Stimulated activated CD4-positive, alpha-beta T cell treated with anti-CD3 and anti-CD28 coated beads, TNF-alpha, amount 100 ng/mL, for 4 hours (primary cell): ENCODE measurements at places on chromosomes 6 and 20.

DNA sequence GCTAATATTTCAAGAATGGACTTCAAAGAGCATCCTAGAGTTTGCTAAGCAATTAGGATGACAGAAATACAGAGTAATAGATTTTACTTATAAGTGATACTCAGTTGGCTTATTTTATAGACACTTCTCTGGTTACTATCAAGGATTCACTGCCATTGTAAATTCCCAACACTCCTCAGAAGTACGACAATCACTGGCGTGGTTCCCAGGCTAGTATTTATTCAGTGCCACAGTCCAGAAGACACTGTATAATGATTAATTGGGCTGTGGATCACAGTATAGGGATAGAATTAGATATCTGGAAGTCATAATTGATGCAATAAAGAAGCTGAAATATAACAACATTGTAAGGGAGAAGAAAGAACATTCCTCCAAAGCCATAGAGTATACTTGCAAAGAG lies 15.7 kb downstream of the MANEA start:
- DNase-seq, result no peak

DNA sequence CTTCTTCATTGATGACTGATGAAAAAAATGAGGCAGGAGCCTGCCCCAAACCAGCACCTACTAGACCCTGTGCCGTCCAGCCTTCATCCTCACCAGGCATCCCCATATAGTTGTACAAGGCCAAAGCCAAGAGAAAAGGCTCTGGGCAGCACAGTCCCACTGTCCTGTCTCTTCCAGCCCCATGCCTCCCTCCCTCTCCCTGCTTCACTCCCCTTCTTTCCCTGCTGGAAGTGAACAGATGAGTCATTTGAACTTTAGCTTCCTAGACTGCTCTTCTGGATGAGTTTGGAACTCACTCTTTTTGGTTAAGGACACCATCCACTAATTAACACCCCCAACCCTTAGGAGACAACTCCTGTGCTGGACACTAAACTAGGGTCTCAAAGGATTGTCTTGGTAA lies 235.2 kb downstream of the LRFN2 start:
- no peak for DNase-seq

- no peak for DNase-seq
These were observed 20.1 kb upstream of the RNGTT start for GRCh38 chr6:88983532-88983931.

DNA sequence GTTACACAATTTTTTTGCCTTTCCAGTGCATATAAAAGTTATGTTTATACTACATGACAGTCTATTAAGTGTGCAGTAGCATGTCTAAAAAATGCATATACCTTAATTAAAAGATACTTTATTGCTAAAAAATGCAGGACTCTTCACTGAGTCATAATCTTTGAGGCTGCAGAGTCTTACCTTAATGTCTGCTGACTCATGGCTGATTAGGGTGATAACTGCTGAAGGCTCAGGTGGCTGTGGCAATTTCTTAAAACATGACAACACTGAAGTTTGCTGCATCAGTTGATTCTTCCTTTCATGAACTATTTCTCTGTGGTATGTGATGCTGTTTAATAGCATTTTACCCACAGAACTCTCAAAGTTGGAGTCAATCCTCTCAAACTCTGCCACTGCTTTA lies 19.1 kb downstream of the ZSCAN23 start:
- no peak for DNase-seq

DNA sequence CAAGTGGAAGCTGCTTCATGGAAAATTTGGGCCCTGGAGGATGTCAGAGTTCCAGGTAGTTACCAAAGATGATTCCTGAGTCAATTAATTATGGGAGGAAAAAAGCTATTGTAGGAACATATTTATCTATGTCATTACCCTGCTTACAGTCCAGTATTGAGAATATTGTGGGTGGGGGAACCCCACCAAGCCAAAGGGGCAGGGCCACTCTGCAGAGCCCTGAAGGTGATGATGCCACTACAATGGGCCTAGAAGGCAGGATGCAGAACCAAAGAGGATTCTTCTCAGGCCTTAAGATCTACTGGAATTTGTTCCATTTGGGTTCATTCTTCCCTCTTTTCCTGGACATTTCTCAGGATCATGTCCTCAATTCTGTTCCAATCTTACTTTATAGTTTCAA lies 375.2 kb upstream of the MARCKS start:
- DNase-seq, result no peak

GRCh38 chr6:158046201-158047126 lies 64.8 kb downstream of the SYNJ2 start:
- no peak for DNase-seq

DNA sequence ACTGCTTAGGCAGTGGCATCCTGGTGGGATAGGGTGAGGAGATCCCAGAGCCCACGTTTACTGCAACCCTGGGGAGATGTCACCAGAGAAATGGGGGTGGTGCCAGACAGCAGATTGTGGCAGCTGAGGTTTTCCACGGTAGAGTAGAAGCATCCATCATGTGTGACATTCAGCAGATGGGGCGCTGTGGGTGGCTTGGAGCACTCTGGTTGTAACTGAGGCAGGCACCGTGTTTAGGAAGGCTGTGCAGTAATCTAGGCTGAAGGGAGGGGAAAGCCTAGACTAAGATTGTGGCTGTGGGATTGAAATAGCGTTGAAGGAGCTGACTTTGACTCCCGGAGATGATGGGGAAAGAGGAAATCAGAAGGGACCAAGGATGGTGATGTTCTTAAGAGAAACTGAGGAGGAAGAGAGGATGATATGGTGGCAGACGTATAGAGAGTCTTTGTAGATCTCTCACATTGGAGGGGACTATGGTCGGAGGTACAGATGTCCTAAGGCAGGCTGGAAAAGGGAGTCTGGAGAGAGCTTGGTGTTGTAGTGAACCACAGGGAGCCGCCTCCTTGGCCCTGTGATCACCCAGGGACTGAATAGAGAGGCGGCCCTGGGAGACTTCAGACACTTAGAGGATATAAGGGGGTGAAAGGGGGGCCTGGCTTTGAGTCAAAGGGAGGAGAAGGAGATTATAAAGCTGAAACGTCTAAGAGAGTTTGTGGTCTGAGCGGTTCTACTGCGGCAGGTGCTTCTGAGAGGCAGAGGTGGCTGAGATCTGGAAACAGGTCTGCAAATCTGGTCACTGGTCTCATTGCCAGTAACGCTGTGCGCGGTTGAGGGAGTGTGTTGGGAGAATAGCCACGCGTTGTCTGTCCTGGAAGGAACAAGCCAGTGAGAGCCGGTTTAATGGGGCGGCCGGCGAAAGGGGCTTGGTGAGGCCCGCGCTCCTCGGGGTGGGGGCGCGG lies 792 bp upstream of the MICA start:
- DNase-seq, result no peak

GRCh38 chr20:62336329-62336728 lies 30.8 kb downstream of the LAMA5 start:
- DNase-seq, result no peak

DNA sequence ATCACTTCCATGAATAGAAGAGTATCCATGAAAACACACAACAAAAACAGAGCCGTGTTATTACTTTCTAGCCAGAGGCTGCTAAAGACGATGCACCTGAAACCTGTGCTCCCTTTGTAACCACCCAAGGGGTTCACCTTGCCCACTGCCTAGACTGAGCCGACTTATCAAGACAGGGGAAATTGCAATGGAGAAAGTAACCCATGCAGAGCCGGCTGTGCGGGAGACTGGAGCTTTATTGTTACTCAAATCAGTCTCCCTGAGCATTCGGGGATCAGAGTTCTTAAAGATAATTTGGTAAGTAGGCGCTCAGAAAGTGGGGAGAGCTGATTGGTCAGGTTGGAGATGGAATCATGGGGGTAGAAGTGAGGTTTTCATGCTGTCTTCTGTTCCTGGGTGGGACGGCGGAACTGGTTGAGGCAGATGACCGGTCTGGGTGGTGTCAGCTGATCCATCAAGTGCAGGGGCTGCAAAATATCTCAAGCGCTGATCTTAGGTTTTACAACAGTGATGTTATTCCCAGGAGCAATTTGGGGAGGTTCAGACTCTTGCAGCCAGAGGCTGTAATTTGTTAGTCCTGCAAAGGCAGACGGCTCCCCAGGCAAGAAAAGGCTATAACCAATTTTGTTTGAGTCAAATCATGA lies 366.6 kb downstream of the PREX1 start:
- DNase-seq, result no peak

DNA sequence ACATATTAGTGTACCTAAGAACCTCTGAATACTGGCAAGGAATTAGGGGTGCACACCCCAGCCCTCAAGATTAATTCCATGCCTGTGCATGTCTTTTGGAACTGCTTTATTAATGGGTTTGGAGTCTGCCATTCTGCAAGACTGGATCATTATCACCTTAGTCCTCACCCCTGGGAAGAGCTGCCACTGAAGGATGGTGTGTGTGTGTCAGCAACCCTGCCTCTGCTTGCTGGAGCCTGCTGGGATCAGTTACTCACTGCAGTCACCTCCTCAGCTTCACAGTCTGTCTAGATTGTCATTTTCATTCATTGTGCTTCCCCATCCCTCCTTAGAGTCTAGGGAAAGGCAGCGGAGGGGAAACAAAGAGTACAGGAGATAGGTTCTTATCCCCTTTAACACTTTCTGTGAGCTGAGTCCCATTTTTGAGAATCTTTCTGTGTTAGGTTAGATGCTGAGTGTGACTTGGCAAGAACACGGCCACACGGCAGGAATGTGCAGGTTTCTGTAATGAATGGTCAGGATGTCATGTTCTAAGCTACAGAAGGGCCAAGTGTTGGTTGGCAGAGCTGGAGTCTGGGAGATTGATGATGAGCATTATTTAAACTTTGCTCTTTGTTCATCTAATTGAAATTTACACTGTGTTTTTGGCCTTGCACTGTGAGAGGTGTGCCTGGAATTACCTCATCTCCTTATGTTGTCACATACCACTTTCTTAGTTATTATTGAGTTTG lies 21.1 kb downstream of the GHRH start:
- no peak for DNase-seq

DNA sequence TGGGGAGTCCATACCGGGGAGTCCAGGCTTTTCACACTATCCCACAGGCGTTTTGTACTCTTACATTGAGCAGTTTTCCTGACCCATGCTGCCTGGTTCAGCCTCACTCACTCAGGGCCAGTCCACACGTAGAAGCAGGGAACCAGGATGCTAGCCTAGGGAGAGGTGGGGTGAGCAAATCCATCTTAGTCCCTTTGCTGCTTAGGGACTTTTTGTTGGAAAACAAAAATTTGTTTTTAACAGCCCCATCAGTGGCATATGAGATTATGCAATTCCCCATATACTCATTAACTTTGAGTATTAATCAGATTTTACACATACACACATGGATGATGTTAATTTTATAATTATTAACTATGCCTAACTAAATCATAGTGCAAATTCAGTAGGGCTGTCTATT lies 84.2 kb downstream of the EZR start:
- DNase-seq, result no peak

DNA sequence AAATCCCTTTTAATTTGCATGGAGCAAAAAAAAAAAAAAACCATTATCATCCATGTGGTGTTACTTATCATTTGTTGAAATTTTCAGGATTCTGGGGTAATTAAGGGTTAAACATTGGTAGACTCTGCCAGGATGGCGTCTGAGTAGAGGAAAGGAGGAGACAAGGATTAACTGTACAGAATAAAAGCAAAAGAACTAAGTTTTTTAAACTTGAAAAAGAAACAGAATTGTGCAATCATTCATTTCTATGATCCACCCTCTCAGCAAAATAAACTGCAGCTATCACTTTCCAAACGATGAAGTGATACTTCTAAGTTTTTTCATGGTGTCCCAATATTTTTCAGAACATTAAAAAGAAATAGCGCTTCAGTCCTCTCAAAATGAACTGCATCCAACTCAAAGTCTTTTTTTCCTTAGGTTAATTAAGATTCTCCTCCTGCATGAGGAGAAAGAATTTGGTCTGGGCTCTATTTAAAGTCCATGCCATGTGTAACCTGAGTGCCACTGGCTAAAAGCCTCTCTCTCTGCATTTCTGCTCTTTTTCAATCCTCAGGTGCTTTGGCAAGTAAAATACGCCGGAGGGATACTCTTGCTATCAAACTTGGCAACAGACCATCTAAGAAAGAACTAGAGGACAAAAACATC lies 69.5 kb upstream of the LTV1 start:
- no peak for DNase-seq

DNA sequence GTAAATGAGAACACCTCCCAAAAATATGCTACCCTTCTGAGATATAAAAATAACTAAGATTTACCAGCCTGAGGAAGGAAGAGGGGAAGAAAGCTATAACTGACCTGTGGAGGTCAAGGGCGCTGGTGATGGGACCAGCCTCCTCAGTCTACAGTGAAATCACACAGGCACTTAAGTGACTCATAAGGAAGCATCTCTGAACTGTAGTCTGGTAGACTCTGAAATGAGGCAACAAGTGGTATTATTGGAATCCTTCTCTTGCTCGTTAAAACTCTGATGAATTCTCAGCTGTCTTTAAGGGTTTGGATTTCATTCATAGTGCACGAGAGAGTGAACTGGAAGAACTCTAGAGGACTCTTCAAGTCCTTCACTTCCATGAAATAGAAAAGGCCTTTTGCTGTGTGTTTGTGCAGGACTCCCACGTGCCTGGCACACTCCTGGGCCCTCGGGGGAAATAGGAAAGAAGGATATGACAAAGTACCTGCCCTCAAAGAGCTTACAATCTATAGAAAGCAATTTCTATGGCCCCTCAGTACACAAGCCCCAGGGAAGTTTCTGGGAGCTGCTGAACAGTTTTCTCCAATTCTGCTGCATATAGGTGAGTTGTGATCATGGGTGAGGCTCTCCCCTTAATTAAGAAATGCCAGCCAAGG lies 231.8 kb upstream of the RREB1 start:
- no peak for DNase-seq

DNA sequence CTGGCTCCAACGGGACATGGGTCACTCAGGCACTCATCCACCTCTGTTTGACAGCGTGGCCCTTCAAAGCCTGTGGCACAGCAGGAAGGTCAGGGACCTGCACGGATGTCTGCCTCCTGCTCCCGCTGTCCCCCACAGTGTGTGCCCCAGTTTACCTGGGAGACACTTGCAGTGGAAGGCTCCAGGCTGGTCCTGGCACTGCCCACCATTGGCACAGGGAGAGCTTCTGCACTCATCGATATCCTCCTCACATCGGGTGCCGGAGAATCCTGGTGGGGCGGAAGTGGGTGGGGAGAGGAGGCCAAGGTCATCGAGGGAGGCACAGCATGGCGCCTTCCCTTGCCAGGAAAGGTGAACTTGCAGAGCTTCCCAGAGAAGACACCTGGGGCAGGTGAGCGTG lies 6.9 kb downstream of the NOTCH4 start:
- DNase-seq, result no peak

DNA sequence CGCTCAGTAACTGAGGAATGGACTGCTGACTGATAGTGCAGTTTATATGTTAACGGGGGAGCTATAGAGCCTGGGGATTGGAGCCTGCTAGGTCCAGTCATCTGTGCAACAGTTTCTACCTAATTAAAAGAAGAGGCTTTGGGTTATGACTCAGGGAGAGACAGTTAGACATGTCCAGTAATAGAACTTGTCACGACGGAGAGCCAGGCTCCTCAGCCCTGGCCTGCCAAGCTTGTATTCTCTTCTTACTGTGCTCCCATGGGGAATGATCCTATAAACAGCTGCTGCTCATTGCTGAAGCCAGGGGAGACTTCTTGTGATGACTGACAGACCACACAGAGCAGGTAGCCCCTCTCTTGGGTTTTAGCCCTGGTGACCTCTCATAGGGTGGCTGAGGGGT lies 69.3 kb downstream of the SYNJ2 start:
- no peak for DNase-seq

- no peak for DNase-seq
These were observed 26.0 kb upstream of the PCMTD2 start for GRCh38 chr20:64229507-64230061.

GRCh38 chr20:51775241-51775640 lies 7.1 kb upstream of the ATP9A start:
- DNase-seq, result no peak
